Stimulated activated CD8-positive, alpha-beta memory T cell treated with anti-CD3 and anti-CD28 coated beads, Interleukin-2, amount 100 ng/mL, for 1 hour (primary cell): ENCODE measurements at places on chromosomes 5 and 9.

GRCh38 chr9:94903961-94904421, 177.5 kb downstream of the AOPEP start:
- DNase-seq = no peak

DNA sequence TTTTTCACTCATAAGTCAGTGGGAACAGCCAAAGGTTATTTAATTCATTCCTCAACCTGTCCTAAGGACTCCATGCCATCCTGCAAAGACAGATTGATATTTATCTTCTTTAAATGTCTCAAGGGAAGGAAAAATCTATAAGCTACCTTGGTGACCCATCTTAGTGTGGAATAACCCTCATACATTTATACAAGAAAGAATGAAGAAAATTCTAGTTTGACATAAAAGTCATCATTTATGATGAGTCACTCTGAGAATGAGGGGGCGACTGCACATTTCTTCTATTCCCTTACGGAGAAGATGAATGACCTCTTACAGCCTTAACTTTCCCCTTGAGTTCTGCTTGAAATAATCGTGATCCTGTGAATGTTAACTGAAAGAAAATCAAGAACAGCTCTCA, 26.8 kb upstream of the NUDT12 start:
- no peak for DNase-seq

DNA sequence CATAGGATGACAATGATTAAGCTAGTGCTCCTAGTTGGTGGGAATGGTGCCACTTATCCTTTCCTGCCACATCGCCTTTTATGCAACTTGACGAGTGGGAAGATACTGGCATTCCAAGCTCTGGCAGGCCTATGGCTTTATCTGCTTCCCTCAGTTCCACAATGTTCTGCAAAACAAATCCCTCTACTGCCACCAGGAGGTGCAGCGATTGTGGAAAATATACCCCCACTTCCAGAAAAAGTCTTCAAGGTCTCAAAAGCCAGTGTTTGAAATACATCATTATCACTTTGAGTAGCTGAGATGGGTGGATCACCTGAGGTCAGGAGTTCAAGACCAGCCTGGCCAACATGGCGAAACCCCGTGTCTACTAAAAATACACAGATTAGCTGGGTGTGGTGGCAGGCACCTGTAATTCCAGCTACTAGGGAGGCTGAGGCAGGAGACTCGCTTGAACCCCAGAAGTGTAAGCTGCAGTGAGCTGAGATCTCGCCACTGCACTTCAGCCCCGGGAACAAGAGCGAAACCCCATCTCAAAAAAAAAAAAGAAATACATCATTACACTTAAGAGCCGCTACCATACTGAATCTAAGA, 3.4 kb downstream of the CLINT1 start:
- DNase-seq = no peak

DNA sequence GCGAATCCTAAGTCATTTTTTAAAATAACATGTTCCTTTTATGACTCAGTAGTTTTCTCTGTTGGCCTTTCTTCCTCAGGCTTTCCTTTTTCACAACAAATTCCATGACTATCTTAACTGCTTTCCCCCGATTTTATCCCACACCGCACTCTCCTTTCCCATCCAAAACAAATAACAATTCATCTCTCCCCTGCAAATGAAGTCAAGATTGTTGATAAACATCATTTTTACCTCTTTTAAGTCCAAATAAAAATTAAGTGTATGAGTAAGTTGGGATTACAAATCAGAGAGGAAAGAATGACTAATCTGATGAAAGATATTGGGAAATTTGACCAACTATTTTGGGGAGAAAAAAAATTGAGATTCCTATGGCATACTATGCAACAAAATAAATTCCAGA, 47.3 kb downstream of the SEC61B start:
- no peak for DNase-seq
